ENCODE measurements at places on chromosomes 3 and 15. TPM values are rescaled to one million over a fixed set of nuclear protein-coding genes. Genes with fewer than 3 reads are reported as not detected.

GRAMD2A gene
- polyA plus RNA-seq = 6.2 TPM

UBA7 gene
- 76.5 TPM for polyA plus RNA-seq

LIPC gene
- 0.42 TPM for polyA plus RNA-seq

BLOC1S6 gene
- polyA plus RNA-seq = 51.8 TPM

CP gene
- polyA plus RNA-seq = 2.5 TPM

GRCh38 chr15:52180196-52180835 lies 10.9 kb downstream of the GNB5 start:
- peak overlapping the region; percentile 50 for H3K4me3 ChIP-seq
- peaks cover 37% of the 10 kb centered on the region for H3K27me3 ChIP-seq
- H3K36me3 ChIP-seq = no peaks in the 10 kb centered on the region
- peaks cover 9% of the 10 kb centered on the region for H3K4me1 ChIP-seq

DNA sequence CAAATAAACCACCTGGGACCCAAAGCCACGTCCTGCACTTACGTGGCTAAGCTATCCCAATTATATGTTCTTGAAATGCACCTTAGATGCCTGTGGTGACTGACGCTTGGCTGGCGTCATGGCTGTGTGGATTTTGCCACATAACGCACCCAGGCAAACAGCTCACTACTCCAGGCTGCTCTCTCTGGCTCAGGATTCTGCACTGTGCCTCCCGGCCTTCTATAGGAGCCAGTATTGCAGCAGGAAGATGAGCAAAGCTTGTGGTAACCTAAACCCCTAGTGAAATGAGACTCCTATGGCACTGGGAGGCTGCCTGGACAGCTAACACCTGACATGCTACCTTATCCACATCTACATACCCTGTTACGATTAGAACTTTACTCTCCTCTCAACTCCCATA lies 179.3 kb downstream of the THRB start:
- no peaks in the 10 kb centered on the region for H3K27me3 ChIP-seq
- H3K4me1 ChIP-seq = no peaks in the 10 kb centered on the region
- no peak for DNase-seq
- H3K27ac ChIP-seq = no peak overlapping the region

GRCh38 chr15:75591655-75592364 lies 12.7 kb upstream of the PTPN9 start:
- peaks cover 54% of the 10 kb centered on the region for H3K36me3 ChIP-seq
- DNase-seq = no peak
- no peaks in the 10 kb centered on the region for H3K4me1 ChIP-seq
- H3K27me3 ChIP-seq = no peaks in the 10 kb centered on the region

DNA sequence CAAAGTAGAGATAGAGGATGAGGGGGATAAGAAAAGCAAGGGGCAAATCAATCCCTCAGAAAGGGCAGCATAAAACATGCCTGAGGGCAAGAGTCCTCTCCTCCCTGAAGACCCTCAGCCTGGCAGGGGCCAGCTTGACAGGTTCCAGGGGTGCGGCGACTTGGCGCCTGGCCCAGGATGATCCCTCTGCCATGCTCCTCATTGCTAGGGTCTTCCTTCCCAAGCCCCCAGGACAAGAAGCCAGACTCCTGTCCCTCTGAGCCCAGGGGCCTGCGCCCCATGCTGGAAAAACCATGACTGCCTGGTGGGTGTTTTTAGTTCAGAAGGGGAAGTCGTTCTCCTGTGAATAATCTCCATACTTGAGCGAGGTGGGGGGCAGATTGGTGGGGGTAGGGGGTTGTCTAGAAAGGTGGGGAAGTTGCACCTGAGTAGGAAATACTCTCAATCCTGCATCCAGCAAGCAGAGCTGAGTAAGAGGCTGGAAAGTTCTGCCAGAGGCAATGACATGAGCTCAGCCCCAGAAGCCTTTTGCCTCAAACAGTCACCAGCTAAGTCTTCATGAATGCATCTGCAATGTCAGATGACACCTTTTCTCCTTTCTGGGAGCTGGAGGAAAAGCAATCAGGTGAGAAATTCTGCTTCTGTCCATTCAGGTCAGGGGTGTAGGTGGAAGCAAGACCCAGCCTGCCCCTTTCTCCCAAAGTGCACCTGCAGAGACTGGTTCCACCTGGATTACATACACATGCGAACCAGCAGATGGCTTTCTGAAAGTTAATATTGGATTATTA lies 18.3 kb downstream of the SLC12A8 start:
- no peak overlapping the region for H3K4me3 ChIP-seq
- H3K27me3 ChIP-seq = no peaks in the 10 kb centered on the region
- H3K36me3 ChIP-seq = peaks cover 7% of the 10 kb centered on the region
- no peak for DNase-seq

GRCh38 chr15:91478717-91479191 lies 374.8 kb upstream of the SLCO3A1 start:
- H3K4me1 ChIP-seq = no peaks in the 10 kb centered on the region
- no peaks in the 10 kb centered on the region for H3K36me3 ChIP-seq
- no peak overlapping the region for H3K27ac ChIP-seq
- no peaks in the 10 kb centered on the region for H3K27me3 ChIP-seq
- DNase-seq = no peak
